ENCODE measurements at places on chromosomes 13 and 19.

- DNase-seq, result peak; percentile 71
Observed at GRCh38 chr19:9914315-9915207, 21.8 kb downstream of the OLFM2 start.

DNA sequence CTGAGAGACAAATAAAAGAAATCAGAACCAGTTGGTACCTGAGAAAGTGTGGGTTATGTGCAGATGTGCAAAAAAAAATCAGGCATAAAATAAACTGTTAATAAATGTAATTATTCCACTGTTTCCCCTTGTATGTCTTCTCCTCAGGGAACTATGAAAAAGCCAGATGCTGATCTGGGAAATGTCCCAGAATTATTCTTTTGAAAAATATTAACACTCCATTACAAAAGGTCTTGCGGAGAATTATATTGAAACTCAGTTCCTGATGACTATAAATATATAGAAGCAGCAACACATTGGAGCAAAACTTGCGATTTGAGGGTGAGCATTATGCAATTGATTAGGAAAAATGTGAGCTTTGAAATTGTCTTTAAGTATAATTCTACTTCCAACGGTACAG lies 433.3 kb upstream of the KLF12 start:
- DNase-seq, result no peak

DNA sequence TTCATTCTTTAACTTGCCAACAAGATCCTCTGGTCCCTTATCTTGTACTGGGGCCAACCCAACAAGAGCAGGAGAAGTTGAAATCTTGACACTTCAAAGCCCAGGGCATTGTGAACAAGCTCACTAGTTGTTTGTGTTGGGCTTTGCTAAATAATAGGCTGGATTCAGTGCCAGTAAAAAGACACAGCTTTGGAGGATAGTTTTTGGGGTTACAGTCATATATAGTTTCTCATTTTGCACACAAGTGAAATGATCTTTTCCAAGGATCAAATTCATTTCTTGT lies 30.3 kb upstream of the LRCH1 start:
- no peak for DNase-seq

DNA sequence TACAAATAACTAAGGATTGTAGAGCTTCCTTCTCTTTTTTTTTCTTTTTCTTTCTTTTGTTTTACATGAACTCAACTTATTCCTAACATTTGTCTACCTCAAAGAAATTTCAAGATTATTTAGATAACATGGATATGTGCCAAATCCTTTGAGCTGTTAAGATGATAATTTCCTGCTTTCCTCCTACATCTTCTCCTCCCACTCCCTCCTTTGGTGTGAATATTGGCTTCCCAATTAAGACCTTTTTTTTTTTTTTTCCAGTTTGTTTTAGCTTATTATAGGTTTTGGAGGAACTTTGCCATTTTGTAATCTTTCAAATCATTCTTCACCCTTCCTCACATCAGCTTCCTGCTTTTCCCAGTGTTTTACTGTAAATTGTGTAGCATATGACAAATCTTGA lies 10.6 kb downstream of the NHLRC3 start:
- DNase-seq, result no peak

GRCh38 chr19:22914646-22915045 lies 82.6 kb downstream of the ZNF723 start:
- no peak for DNase-seq

- no peak for DNase-seq
Observed at GRCh38 chr13:51734786-51735185, 69.2 kb downstream of the DHRS12 start.

- no peak for DNase-seq
Observed at GRCh38 chr19:43412441-43412840, 2.2 kb upstream of the TEX101 start.

- no peak for DNase-seq
Observed at GRCh38 chr13:58480061-58480460, 848.5 kb downstream of the PCDH17 start.

GRCh38 chr19:55080121-55080967 lies 4.7 kb downstream of the EPS8L1 start:
- DNase-seq, result peak; percentile 17

DNA sequence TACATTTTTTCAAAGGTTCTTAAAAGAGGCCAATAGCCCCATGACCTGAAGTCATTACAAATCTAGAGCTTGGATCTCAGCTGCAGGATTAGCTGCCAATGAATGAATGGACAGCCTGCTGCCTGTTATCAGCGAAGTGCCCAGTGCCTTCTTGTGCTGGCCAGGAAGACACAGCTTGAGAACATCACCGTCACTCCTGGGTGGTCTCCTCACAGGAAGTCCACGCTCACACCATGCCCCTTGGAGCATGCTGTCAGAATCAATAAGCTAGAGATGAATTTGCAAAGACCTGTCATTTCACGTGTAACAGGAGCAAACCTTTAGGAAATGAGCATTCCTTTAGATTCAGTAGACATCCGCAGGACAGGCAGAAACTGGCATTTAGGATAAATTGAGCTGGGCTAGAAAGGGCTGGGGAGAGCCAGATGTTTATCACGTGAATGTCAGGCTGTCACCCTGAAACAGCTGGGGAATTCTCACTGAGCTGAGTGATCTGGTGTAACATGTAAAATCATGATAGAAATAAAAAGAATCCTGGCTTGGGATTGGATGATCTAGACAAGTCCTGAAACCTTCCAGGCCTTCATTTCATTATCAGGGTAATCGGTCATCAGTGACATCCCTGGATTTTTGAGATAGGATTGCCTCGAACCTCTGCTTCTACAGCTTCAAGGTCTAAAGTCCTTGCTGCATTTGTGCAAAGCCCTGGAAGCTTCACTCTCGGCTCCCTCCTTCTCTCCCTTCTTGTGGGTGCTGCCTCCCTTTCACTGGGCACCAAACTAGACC lies 49.9 kb upstream of the MEDAG start:
- DNase-seq, result no peak

- no peak for DNase-seq
Observed at GRCh38 chr19:5447700-5448311, 7.4 kb upstream of the ZNRF4 start.

DNA sequence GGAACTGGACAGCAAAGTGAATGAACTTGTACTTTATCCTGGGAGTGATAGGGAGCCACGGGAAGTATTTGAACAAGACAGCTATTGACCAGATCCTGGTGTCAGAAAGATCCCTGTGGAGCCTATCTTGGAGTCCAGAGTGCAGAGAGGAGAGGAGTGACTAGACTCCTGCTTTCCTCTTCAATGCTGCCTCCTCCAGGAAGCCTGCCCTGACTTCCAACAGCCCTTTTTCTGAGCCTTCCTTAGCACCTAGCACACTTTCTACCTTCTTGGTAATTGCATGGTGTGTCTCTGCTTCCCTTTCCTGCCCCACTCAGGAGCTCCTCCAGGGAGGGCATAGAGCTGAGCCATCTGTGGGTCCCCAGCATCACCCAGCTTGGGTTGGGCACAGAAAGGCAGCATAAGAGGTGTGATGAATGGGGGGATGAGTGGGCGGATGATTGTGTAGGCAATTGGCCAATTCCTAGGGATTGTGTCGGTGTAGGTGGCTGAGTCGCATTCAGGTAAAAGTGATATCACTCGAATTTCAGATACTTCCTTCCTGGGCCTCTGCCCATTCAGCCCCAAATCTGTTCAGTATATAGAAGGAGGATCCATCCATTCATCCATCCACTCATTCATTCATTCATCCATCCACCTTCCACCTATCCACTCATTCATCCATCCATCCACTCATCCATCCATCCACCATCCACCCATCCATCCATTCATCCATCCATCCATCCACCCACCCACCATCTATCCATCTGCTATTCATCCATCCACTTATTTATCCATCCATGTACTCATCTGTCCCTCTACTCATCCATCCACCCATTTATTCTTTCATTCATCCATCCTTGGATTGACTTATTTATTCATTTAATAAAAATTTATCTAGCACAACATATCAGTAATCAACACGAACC lies 26.9 kb downstream of the CYP4F22 start:
- no peak for DNase-seq

GRCh38 chr19:1364070-1364704 lies 19.5 kb upstream of the NDUFS7 start:
- DNase-seq, result no peak

- no peak for DNase-seq
Observed at GRCh38 chr13:25169951-25170553, 2.0 kb downstream of the AMER2 start.
